Progenitor cell of endocrine pancreas (in vitro differentiated cells): ENCODE measurements at places on chromosomes 1 and 21. TPM values are rescaled to one million over a fixed set of nuclear protein-coding genes. Genes with fewer than 3 reads are reported as not detected.

Gene KCNA3
- 0.72 and 0.75 TPM in 2 replicates for total RNA-seq

Gene CD101
- total RNA-seq = 2.8 and 3.3 TPM in 2 replicates

Gene TNFRSF4
- total RNA-seq = 0.33 and 0.38 TPM in 2 replicates

Gene C1QA
- not detected in 2 replicates for total RNA-seq

Gene TMPRSS2
- 23.7 and 29.4 TPM in 2 replicates for total RNA-seq

Gene KIF2C
- total RNA-seq = 26.6 and 28.7 TPM in 2 replicates

Gene ZFP69
- total RNA-seq = 4.6 and 5.2 TPM in 2 replicates

Gene CLCA1
- total RNA-seq = not detected in 2 replicates

Gene TFF2
- not detected in 2 replicates for total RNA-seq

Gene GPR37L1
- 0.04 TPM in 1 of 2 replicates, not detected in the other for total RNA-seq

Gene RXFP4
- total RNA-seq = not detected in 2 replicates

Gene CCDC185
- not detected in 2 replicates for total RNA-seq

Gene PRR9
- not detected in 2 replicates for total RNA-seq

Gene PRKAA2
- 8.6 and 8.9 TPM in 2 replicates for total RNA-seq

- no peak for DNase-seq
Measured at GRCh38 chr1:218499011-218499691, 154.0 kb downstream of the TGFB2 start.

DNA sequence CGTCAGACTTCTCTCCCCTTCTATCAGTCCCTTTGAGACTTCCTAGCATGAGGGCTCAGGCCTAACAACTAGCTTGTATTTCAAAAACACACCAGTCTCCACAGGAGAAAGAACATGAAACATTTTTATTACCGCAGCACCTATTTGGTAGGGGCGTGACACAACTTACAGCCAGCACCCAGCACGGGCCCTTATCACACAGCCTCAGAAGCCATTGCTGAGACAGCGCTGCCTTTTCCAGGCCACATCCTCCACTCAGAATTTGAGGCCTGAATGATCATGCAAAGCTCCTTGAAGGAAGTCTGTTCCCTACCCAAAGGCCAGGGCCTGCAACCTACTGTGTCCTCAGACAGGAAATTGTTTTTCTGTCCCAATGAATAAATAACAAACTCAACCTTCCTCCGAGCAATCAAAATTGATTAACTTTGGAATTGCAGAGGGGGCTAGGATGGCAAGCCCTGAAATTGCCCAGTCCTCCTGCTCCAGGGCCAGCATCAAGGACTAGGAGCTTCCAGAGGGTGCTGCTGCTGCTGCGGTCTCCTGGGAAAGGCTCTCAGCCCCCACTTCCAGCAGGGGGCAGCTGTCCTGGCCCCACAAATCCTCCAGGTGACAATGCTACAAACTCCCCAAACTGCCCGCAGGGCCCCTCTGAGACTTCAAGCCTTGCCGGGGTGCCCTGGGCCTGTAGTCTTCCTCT, 94.3 kb upstream of the GALNT2 start:
- no peak for DNase-seq

DNA sequence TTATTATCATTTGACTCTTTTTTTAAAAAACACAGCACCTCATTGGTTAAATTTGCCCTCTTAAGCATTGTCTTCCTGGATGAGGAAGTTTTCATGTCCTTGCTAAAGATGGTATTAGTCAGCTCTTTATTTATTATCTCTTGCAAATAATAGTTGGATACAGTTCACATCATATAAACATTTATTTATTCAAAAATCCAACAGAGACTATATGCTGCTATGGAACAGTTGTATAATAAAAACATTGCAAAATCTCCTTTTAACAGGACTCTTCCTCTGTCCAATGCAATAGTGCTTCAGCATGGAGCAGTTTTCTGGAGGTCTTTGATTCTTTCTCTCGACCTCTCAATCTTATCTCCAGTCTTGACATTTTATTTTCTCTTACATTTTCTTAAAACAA, 49.5 kb upstream of the VCAM1 start:
- DNase-seq = no peak

DNA sequence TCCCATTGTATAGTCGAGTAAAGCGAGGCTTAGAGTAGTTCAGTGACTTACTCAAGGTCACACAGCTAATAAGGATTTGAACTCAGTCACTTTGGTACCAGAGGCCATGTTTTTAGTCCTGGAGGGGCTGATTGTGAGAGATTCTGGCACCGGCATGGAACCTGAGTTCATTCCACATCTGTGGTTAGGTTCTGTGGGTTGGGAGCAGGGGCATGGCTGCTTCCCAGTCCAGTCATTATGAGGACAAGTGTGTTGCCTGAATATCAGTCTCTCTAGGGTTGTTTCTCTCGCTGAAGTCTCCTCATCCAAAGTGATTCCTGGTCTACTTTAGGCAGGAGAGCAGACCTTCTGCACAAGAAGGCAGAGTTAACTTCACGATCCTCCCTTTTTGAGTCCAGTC, 90.6 kb downstream of the C1orf94 start:
- DNase-seq = no peak

DNA sequence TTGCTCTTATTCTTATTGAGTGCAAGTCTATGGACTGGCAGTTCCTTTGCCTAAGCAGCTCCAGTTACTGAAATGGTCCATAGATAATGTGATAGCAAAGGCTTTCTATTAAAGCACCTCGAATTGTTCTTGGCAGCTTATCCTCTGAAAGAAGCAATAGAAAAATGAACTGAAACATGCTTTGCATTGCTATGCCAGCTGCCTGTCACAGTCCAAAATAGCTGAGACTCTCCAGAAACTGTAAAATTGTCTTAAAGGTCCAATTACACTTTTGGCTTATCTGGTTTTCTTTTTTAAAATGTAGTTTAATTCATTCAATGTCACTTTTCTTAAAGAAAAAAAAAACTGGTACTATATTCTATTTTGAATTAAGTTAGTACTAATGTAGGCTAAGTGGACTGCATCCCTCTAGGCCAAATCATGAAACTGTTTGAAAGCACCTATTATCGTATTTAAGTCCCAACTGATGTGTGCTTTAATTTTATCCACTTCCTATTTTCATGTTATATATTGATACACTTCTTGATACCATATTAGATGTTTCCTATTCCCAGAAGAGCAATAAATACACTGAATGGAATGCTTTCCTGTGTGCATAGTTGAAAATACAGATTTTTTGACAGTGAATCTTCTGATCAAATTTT, 208.0 kb upstream of the DEPDC1 start:
- DNase-seq = no peak

GRCh38 chr1:86888327-86888726, 25.6 kb downstream of the SELENOF start:
- DNase-seq = no peak

DNA sequence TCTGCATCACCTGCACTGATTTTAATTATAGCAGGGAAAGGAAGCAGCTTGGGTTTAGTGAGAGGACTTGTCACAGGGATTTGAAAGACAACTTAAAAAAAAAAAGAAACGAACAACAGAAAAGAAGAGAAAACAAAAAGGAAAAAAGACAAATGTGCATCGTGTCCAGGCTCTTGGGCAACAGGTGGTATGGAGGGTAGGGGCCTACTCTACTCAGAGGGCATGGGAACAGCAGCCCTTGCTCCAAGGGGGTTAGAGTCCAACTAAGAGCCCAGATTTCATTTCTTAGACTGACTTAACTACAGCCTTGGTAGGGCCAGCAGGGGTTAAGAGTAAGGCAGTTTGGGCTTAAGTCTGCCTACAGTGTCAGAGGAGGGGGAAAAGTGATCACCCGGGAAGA, 15.3 kb upstream of the EXOSC10 start:
- DNase-seq = no peak

DNA sequence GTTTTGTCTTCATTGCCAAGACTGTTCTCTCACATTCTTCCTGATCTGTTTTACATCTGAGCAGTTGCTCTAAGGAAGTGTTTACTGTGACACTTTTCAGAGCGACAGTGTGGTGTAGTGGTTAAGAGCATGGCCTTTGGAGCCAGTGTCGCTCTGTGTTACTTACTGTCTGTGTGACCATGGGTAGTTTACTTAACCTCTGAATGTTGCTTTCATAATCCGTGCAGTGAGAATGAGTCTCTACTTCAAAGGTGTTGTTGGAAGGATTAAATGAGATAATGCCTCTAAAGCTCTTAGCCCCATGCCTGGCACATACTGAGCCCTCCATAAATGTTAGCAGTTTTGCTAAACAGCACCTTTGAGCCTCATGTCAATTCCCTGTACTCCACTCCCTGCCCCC, 35.9 kb upstream of the ZFP69B start:
- no peak for DNase-seq

DNA sequence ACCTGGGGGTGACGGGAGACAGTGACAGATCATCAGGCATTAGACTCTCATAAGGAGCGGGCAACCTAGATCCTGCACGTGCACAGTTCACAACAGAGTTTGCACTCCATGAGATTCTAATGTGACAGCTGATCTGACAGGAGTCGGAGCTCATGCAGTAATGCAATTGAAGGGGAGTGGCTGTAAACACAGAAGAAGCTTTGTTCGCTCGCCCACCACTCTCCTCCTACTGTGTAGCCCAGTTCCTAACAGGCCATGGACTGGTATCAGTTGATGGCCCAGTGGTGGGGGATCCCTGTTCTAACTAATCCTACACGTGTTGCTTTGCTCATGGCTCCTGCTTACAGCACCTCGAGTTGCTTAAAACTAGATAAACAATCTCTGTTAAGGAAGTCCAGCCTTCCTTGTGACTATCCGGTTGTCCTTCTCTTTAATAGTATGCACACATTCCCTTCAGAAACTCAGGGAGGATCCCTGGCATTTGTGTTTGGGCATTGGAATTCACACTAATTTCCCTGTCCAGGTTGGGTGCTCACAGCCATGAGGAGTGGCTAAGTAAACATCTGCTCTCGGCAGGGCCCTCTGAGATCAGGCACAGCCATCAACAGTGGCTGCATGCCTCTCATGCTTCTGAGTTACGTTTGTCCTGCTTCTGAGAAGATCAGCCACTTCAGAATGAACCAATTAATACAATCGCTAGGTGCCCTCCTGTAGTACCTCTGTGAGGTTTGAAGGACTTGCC, 21.1 kb upstream of the F3 start:
- no peak for DNase-seq

DNA sequence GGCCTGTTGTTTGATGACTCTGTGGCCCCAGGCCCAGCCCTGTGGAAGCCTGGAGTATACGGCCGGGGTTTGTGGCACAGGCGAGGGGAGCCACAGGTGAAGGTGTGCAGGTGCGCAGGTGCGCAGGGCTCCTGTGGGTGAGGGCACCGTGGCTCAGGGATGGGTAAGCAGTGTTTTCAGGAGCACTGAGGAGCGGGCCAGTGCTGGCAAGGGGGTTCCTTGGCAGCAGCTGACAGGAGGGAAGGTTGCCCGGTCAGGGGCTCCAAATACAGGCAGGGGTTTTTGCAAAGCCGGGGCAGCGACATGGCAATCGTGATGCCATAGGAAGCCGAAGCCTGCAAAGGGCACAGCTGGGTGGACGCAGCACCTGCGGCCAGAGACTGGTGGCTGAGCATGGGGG, 20.7 kb downstream of the AGPAT3 start:
- DNase-seq = no peak

DNA sequence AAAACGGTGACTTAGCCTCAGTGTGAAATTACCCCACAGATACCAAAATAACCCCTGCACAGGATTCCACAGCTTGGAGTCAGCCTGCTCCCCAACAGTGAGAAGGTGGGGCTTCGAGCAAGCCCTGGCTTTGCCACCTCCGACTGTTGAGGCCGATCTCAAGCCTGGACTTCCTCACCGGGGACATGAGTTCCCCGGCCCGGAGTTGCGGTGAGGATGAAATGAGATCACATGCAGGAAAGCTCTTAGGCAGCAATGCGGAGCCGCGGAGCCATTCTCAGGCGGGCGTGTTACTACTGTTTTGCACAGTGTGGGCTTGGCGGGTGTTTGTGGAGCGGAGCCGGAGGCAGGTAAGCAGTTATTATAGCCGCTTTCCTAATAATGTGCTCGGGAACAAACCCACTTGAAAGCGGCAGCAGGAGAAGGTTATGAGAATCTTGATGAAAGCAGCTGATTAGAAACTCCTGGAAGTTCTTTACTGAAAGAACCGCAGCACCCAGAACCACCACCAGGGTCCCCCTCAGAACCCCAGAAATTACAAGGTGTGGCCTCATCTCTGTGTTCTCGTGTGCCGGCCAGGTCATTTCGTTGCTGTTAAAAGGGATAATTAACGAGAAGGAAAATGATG, 3.9 kb upstream of the CLSTN1 start:
- DNase-seq = no peak

GRCh38 chr1:74548961-74549750, 36.7 kb upstream of the LRRC53 start:
- no peak for DNase-seq

DNA sequence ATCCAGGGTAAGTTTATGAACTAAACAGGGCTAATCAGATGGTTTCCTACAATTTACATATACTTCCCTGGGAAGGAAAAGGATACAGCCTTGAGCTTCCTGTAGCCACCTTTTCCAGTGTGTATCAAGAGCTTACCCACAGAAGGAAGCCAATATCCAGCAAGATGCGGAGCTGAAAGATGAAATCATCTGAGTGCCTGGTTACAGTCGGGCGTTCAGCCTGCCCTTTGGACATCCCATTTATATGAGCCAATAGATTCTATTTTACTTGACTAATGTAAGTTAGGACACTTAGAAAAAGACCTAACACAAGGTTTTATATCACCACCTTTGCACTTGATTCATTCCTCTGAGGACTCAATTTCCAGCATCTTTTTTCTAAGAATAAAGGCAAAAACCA, 108.2 kb downstream of the UCHL5 start:
- DNase-seq = no peak

GRCh38 chr1:90705956-90706355, 11.1 kb downstream of the BARHL2 start:
- no peak for DNase-seq

DNA sequence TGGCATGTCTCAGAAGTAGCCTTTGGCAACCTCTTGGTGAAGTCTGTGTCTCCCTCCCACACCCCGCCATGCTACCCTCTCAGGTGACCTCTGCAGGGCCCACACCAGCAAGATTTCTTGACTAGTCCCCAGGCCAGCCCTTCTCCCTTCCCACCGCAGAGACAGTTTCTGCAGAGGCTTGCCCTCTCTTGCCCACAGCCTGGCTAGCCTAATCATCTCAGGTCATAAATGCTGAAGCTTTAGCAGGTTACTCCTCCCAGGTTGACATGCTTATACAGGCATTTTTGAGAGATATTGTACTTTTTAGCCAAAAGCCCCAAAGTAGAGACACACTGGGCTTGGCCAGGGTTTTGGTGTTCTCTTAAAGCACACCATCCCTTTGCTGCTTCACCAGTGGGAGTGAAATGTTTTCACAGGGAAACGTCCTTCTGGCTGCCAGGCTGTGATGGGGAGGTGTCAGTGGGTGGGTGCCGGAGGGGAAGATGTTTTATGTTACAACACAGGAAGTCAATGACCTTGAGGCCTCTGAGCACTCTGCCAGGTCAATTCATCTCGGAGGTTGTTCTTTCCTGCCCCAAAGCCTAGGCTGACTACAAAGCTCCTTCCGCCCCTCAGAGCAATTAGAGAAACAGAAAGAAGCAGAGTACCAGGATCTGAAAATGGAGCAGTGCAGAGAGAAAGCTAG, 58.5 kb downstream of the STYXL2 start:
- no peak for DNase-seq

- no peak for DNase-seq
Measured at GRCh38 chr1:156444407-156445001, 56.1 kb downstream of the MEF2D start.

DNA sequence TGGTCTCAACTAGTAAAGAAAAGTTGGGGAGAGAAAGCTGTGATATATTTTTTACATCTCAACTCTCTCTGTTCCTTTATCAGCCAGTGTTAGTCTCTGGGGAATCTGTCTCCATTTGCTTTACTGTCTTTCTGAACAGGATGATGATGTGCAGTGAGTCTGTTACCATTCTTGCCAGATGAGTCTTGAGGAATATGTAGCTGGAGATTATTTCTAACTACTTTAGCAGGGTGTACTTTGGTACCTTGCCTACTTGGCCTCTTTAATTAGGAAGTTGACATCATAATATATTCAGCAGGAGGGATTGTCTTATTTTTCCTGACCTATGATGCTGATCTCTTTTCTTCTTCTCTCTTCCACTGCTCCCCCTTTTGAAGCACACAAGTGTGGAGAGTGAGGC, 15.7 kb upstream of the HAX1 start:
- DNase-seq = no peak
